T1000 (cell line): ENCODE measurements at places on chromosomes 7 and 10.

GRCh38 chr7:286266-286665 is 3.7 kb upstream of the FOXL3 start:
- no peak for DNase-seq

GRCh38 chr7:128406314-128407232 is 3.2 kb downstream of the IMPDH1 start:
- DNase-seq = no peak

DNA sequence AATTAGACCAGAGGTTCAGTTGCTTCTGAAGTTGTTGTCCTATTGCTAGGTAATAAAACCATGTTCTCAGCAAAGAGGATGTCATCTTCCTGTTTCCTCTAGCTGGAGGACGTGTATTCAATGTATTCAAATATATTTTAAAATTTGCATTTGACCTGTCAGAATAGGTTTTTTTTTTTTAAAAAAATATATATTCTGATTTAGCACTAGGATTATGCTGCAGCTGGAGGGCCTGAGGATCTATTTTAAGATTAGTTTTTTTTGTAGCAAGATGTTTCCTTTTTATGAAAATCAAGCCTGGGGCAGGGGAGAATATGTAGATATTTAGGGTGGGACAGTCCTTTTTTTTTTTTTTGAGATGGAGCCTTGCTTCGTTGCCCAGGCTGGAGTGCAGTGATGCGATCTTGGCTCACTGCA is 337.0 kb downstream of the FRMD4A start:
- no peak for DNase-seq

- DNase-seq = no peak
Measured at GRCh38 chr10:72344932-72345331, 9.8 kb downstream of the DNAJB12 start.

DNA sequence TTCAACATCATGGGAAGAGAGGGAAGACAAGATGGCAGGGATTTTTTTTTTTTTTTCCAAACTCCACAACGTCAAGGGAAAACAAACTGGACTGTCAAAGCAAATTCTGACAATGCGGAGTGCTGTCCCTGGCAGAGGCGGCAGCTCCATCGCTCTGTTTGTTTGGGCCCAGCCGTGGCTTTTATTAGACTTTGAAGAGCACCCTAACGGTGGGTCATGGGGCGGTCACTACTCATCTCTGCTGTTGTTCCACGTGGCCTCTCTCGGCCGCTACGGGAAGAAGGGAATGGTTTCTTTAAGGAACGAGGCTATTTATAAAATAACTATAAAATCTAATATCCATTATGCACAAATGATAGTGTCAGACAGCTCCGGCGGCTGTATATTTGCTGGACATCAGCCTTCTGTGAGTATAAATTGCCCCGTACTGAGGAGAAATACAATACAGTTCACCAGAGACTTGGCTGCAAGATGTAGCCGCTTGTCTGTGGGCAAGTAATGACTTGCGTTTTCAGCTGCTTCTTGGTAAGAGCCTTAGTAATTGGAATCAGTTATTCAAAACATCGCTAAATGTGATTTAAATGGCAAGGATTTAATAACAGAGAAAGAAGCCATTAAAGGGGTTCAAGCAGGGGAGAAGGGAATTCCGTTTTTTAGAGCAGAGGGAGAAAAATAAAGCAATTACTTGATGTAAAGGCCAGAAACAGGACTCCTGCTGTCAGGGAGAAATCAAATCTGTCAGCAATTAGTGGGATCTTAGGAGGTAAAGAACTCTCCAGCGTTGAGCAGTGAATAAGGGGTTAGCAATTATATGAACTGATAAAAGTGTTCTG is 61.7 kb upstream of the RAB11FIP2 start:
- no peak for DNase-seq

- no peak for DNase-seq
Measured at GRCh38 chr10:82409671-82410070, 534.7 kb downstream of the NRG3 start.

GRCh38 chr10:67076144-67076543 is 150.3 kb downstream of the LRRTM3 start:
- no peak for DNase-seq

DNA sequence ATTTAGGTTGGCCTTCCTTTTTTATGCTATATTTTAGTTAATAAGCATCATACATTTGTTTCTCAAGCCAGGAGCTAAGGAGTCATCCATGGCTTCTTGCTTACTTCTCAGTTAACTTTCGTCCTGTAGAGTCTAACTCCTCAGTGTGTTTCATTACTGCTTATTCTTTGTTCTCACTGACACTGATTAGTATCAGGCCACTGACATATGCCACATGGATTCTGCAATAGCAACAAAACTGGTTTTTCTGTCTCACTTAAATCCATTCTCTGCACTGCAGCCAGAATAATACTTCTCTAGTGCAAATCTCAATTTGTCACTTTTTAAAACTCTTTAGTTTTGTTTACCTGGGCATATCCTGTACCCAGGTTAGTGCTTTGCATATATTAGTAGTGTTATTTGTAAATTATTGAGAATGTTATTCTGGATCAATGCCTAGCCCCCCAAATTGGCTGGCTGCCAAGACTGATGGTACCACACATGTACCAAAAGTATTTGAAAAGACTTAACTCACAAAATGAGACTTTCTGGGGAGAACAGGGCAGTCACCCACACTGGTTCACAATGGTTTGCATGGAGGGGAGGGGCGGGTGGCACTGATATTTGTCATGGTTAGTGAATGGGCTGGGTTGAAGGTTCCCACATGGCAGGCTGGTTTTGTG is 79.1 kb downstream of the CCSER2 start:
- no peak for DNase-seq

- no peak for DNase-seq
Measured at GRCh38 chr10:95741807-95742467, 14.0 kb upstream of the ENTPD1 start.

GRCh38 chr10:103605359-103606096 is 112.0 kb downstream of the NEURL1 start:
- peak; percentile 26 for DNase-seq

GRCh38 chr10:113775686-113776294 is 24.3 kb downstream of the PLEKHS1 start:
- DNase-seq = no peak

DNA sequence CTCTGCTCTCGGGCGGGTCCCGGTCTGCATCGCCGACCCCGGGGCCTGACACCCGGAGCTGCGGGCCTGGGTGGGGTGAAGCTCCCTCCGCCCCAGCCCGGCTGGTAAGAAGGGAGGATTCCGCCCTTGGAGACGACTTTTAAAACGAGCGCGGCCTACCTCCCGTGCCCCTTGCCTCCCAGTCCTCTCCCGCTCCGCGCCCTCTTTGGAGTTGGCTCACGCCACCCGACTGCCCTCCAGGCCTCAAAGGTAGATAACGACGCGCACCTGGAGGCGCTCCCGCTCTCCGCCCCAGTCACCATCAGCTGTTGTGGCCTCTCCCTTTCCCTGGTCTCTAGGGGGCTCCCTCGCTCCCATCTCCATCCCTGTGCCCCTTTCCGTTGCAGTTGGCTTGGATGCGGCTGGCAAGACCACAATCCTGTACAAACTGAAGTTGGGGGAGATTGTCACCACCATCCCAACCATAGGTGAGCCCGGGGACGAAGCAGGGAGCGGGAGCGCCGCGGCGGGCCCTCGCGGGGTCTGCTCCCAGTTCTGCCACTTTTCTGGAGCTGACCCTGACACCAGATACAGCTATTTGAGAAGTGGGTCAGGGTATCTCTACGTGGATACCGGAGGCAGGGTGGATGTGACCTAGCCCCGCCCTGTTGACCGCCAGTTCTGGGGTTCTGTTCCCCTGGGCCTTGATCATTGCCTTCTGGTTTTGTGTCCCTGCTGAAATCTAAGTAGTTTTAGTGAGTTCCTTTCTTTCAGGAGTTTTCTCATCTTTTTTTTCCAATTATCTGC is 679 bp downstream of the ARF5 start:
- no peak for DNase-seq

DNA sequence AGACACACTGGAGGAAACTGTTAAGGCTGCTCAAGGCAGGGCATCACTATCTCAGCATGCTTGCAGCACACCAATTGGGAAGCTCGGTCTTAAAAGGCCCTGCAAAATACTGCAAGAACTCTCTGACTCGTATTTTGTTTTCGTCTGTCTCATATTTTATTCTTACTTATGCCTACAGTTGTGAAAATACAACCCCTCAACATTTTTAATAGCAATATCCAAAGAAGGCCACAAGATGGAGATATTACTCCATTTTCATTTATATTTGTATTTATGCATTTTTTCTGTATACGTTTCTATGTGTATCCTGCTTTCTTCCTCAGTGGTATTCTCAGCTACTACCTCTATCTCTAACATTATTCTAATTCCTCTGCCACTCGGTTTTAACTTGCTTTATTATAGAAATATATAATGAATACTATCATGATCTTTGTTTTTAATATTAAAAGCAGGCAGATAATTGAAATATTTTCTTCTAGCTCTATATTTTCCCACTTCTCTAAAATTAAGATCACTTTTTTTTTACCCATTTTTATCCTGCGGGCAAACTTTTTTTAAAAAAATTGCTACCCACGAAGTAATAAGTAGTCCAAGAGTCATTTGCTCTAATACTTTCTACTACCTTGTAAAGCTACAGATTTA is 10.0 kb downstream of the DNAJC1 start:
- no peak for DNase-seq

DNA sequence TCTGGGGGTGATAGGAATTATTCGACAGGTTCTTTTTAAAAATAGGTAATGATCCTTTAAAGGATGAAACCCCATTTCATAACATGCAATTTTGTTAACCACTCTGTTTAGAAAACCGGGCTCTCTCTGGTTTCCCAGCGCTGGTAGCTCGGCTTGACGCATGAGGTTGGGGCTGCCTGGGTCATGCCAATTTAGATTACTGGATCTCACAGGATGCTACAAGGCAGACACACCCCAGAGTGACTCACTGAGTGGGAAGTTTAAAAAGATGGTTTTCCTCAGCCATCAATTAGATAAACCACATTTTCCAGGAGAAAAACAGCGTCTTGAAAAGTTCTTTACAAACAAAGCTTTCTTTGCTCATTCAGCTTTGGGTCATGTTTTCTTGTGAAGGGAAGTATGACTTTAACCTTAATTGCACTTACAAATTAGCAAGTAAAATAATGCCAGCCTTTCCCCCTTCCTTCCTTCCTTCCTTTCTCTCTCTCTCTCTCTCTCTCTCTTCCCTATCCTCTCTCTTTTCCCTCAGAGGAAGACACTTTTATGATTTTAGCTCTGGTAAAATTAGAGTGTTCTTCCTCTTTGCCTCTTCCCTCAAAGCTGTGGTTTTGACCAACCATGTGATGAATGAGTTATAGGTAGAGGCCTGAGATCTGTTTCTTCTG is 99.8 kb downstream of the EPDR1 start:
- DNase-seq = peak; percentile 13

GRCh38 chr7:68542831-68543230 is 1055.4 kb upstream of the AUTS2 start:
- no peak for DNase-seq

GRCh38 chr10:121830101-121830500 is 97.7 kb downstream of the ATE1 start:
- DNase-seq = no peak

DNA sequence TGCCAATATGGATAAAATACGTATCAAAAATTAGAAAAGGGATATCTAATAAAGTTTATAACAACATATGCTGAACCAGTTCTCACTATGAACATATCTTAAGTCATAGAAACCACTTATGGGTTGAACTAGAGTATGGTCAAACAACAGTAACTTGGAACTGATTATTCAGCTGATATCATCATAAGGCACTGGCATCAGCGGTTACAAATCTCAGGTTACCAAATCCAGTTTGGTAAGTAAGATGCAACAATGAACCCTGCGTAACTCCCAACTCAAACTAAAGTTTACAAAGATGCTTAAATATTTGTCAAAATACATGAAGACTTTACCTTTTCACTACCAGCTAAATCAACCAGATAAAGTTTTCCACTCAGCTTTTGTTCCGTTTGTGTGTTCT is 19.3 kb downstream of the KIF5B start:
- DNase-seq = no peak

DNA sequence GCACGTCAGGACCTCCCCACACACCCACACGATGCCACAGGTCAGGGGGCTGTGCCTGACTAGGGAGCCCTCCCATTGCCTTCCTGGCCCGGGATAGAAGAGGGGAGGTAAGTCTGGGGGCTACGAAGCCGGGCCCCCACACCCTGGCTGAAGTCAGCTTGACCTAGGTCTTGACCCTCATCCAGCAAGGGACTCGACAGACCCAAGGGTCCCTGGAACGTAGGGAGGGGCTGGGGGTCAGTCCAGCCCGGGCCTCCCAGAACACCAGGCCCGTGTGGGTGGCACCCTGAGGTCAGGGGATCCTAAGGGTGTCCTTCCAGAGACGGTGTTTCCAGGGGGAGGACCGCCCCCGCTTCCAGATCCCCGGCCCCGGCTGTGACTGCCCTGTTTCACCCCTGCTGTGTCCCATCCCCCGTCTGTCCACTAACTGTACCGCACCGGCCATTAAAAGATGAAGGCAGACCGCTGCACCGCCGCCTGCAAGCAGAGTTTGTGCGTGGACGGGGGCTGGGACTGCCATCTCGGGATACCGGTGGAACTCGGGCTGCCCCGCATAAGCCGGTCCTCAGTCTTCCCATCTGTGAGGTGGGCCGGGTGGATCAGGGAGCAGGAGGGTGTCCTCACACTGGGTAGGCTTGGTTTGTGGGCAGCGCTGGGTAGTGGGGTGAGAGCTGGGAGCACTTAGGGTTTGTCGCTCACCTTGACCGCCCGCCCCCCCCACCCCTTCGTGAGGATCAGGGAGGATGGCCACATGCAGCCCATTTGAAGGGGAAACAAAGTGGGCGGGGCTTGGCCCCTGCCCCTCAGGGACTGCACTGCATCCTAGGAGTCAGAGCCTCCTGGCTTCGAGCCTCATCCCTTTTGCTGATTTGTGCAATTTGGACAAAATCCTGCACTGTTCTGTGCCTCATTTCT is 21.1 kb downstream of the SLC29A4 start:
- no peak for DNase-seq

DNA sequence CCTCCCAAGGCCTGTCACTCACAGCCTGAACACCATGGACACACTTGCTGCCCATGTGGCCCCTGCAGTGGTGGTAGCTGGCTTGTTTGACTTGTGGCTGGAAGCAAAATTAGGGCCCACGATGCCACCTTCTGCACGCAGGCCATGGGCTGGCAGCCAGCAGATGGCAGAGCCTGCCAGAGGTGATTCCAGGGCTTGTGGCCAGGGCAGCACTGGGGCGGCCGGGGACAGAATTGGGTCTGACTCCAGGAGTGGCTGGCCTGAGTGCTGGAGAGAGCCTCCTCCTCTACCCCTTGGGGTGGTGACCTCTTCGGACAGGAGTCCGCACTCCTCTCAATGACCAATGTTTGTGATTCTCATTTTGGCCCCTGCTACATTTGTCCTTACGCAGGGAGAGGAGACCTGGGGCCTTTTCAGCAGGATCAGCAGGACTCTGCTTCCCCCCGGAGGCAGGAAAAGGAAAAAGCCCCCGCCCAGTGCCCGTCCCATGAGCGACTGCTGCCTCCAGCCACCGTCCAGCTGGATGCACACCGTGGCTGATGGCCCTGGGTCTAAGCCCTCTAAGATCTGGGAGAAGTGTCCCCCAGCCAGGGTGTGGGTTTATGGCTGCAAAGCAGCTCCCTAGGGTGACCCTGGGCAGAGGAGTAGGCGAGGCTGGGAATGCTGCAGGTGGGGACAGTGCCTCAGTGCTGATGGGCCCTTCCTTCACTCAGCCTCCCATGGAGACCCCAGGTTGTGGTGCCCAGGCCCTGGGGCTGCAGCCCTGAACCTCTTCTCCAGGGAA is 26.5 kb downstream of the DNAJB12 start:
- peak; percentile 70 for DNase-seq
